ENCODE measurements at places on chromosomes 2 and 18.

- DNase-seq: no peak
Measured at GRCh38 chr2:14524803-14525080, 107.8 kb upstream of the LRATD1 start.

DNA sequence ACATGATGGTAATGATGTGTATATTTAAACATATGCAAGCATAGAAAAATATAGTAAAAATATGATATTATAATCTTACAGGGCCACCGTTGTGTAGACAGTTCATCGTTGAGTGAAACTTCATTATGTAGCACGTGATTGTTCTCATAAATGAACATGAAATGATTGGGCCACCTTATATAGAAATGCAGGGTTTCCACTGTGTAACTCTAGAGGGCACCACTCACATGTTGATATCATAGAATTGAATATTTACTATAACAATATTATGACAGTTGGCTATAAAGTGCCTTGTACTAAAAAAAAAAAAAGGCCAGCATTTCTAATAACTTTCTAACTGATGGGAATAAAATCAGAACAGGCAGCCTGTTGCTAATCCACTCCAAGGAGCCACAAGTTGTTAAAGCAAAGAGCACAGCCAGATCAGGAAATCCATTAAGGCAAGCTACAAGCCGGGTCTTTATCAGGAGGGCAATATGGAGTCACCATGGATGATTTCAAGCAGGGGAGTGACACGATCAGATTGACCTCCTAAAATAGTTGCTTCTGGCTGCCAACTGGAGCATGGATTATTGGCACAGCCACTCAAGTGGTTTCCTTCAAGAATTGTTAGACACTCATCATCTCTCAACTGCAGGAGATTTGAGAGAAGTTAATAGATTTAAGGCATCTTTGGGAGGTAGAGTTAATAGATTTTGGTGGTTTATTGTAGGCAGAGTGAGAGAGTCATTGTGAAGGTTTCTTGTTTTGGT is 16.7 kb downstream of the IL1F10 start:
- no peak for DNase-seq

DNA sequence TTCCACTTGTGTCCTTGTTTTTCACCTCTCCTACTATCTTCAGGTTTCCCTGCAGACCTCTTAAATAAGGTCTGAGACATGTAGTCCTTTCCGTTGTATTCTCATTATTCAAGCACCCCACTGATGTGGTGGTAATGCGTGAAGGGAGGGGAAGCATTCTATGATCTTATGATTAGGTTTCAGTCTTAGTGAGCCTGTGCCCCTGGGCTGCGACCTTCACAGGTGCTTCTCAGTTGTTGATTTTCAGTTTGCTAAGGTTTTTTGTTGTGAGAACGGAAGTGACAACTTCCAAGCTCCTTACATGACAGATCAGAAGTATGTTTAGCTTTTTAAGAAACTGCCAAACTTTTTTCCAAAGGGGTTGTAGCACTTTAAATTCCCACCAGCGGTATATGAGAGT is 41.3 kb downstream of the VPS54 start:
- DNase-seq: no peak

DNA sequence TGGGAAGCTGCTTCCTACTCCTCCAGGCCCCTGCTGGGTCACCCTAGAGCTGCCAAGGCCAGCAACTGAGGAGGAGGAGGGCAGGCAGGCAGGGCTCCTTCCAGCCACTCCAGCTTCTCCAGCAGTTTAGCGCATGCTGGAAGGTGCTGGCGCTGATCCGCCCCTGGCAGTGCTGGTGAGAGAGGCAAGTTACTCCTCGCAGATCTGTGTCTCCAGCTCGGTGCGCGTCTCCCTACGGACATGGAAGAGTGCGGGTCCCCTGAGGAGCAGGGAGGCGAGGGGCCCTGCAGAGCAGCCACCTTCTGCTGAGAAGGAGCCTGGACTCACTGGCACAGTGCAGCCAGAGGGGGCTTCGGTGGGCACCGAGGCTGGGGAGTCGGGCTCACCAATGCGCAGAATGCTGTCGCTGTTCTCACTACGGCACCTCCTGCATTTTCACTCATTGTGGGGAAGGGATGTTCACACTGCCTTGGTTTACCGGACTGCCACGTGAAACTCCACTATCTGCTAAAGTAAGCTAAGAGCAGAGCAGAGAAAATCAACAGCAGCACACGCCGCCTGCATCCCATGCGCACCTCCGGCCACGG is 206.0 kb downstream of the HDAC4 start:
- no peak for DNase-seq

- no peak for DNase-seq
Measured at GRCh38 chr2:20079546-20080115, 28.2 kb upstream of the LAPTM4A start.

DNA sequence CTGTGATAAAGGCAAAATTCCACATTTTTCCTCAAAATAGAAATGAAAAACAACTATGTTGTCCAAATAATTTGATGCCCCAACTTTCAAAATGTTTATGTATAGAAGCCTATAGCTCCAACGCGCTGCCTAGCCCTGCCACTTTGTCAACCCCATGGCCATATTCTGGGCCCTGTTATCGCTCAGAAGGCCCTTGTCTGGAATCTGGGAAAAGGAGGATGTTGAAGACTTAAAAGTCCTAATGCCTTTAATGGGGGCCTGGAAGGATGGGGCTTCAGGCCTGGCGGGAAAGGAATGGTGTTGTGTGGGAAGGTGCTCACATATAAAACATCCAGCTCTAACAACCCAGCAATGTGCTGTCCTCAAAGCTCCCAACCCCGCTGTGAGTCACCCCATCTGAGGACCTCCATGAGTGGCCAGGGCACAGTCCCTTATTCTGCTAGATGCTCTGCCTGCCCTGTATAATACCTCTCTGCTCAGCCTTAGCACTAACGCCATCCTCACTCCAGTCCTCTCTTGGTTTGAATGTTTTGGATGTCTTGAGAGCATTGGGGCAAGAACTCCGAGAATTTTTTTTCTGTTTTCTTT is 86.0 kb downstream of the ACSL3 start:
- DNase-seq: no peak

GRCh38 chr2:101064868-101065549 is 62.9 kb downstream of the RPL31 start:
- no peak for DNase-seq

- DNase-seq: no peak
Measured at GRCh38 chr2:55009277-55010060, 40.8 kb downstream of the RTN4 start.

DNA sequence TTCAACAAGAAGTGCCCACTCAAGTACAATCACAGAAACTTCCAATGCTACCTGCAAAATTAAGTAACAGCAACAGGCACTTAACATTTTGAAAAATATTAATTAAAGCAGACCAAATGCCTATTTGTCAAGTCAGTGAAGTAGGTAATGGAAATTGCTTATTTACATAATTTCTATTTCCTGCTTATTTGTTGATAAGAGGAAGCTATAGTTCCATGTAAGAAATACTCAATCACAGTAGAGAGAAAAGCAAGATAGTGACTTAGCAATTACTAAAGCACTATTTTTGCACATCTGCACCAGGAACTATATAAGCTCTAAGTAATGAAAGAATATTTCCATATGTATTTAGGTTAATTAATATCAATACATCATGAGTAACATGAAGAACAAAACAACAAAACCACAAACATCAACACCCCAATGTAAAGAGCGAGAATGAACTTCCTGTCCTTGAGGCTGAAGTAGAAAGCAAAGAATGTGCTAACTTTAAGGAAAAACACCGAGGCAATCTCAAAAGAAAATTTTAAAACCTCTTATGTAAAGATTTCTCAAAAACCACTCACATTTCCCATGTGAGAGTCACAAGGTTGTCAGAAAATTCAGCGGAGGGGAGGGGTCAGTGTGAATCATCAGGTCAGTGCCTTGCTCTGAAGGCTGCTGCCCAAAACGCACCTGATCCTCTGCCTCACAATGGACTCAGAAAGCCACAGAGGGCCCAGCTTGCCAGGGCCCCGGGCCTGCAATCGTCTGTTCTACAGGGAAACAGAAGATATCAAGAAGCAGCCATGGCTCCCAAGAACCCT is 12.5 kb downstream of the NPC1 start:
- DNase-seq: no peak

DNA sequence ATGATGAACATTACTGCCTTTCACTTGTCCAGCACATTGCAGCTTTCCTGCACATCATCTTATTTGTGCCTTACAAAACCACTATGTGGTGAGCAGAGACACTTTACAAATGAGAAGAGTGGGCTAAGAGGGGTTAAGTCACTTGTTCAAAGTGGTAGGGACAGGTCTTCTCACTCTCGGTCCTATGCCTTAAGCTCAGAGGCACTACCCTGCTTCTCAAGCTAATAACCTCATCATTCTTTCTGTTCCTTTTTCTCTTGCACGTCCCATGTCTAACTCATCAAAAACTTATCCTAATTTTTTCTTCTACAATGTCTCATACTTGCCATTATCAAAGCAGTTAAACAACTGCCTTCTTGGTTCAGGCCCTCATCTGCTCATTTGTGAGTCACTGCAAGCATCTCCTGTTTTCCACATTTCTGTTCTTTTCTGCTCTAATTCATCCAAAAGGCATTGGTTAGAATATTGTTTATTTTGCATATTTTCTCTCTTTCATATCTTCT is 21.9 kb upstream of the NCOA1 start:
- no peak for DNase-seq

- no peak for DNase-seq
Measured at GRCh38 chr2:99675130-99675661, 185.4 kb upstream of the REV1 start.

DNA sequence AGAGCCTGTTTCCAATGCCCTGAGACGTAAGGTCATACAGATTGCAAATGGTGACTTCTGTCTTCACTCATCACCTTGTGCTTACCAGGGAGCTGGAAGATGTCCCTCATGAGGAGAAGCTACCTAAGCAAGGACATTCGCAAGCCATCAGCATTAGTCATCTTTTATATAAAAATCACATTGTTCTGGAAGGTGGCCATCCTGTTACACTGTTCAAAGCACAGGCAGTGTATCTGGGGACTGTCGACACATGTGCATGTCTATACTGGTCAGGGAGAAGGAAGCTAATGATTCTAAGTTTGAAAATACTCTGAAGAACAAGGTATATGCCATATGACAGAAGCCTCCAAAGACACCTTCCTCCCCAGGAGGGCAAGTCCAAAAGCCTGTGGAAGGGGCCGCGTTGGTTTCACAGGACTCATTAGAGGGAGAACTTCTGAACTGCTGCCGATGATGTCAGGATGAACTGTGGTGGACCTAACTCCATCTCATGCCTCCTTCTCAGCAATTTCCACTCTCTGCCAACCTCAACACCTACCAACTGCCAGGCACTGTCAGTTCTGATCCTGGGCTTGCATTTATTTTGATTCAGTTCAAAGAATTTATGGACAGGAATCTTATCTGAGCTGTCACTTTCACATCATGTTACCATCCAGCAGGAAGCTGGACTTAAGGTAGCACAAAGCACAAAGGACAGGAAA is 39.4 kb downstream of the DNER start:
- DNase-seq: no peak

- no peak for DNase-seq
Measured at GRCh38 chr2:25229279-25230197, 61.2 kb upstream of the POMC start.

DNA sequence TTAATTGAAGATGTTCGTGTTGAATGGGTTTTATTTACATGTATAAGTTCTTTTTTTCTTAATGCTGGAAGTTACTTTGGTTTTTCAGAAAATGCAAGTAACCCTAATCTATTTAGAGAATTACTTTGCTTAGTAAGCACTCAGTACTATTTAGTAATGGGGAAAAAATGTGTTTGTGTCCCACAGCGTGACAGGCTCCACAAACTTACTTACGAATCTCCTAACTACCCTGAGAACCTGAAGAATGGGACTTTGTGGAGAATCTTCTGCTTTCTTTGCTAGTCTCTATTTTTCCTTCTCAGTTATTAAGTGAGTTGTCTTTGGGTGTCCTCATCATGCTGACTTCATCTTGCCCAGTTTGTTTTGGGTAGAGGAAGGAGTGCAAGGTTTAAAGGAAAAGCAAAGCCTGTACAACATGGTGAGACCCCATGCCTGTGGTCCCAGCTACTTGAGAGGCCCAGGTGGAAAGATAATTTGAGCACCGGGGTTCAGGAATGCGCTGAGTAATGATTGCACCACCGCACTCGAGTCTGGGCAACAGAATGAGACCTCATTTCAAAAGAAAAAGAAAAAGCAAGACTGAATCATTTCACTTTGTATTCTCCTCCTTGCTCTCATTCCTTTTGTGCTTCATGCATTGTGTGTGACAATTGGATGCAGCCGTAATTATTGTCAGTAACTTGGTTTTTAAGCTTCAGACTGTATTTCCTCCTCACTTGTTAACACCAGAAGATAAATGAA is 10.2 kb downstream of the NEDD4L start:
- DNase-seq: no peak
